ENCODE measurements at places on chromosomes 5 and 9. TPM values are rescaled to one million over a fixed set of nuclear protein-coding genes. Genes with fewer than 3 reads are reported as not detected.

The AHRR gene
- 29.2 TPM for total RNA-seq

The SOX30 gene
- not detected for total RNA-seq

The TMEM171 gene
- total RNA-seq = 0.26 TPM

The FAM200C gene
- total RNA-seq = 3.0 TPM

The TPRN gene
- total RNA-seq = 3.9 TPM

Measured in bronchial smooth muscle cell (primary cell).